ENCODE measurements at places on chromosomes 12 and 14.

- no peak for DNase-seq
Measured at GRCh38 chr12:22406627-22407026, 72.1 kb upstream of the ST8SIA1 start.

- no peak for DNase-seq
Measured at GRCh38 chr12:99232324-99232723, 415.2 kb upstream of the GARIN6 start.

- peak; percentile 73 for DNase-seq
Measured at GRCh38 chr12:42759622-42760273, 170.2 kb upstream of the PRICKLE1 start.

- peak; percentile 76 for DNase-seq
Measured at GRCh38 chr12:107458163-107458562, 227.4 kb upstream of the PWP1 start.

GRCh38 chr12:29566441-29566840, 69.0 kb upstream of the OVCH1 start:
- DNase-seq, result no peak
